ENCODE measurements at places on chromosomes 1 and 21. TPM values are rescaled to one million over a fixed set of nuclear protein-coding genes. Genes with fewer than 3 reads are reported as not detected.

The AVPR1B gene
- polyA plus RNA-seq, result not detected

The FALEC gene
- not detected for polyA plus RNA-seq

The PLEKHG5 gene
- 1.8 TPM for polyA plus RNA-seq

The NES gene
- polyA plus RNA-seq, result 2.3 TPM

The AMY2A gene
- 6.9 TPM for polyA plus RNA-seq

The USH2A gene
- polyA plus RNA-seq, result 0.20 TPM

The MASP2 gene
- not detected for polyA plus RNA-seq

The GJC2 gene
- polyA plus RNA-seq, result 0.28 TPM

The CLCNKA gene
- not detected for polyA plus RNA-seq
